ENCODE measurements at places on chromosomes 13 and 19. TPM values are rescaled to one million over a fixed set of nuclear protein-coding genes. Genes with fewer than 3 reads are reported as not detected.

GRCh38 chr19:55690109-55690768 is 15.2 kb downstream of the EPN1 start:
- H3K27me3 ChIP-seq = no peaks in the 10 kb centered on the region
- no peak for DNase-seq
- no peaks in the 10 kb centered on the region for H3K4me1 ChIP-seq
- peaks cover 100% of the 10 kb centered on the region for H3K36me3 ChIP-seq

- H3K4me3 ChIP-seq = peak overlapping the region; percentile 66
- peaks cover 51% of the 10 kb centered on the region for H3K4me1 ChIP-seq
- no peak for DNase-seq
- H3K36me3 ChIP-seq = peaks cover 42% of the 10 kb centered on the region
- H3K27me3 ChIP-seq = no peaks in the 10 kb centered on the region
- H3K27ac ChIP-seq = peak overlapping the region; percentile 76
These were observed 67.8 kb downstream of the RASA3 start for GRCh38 chr13:114064450-114065140.

DNA sequence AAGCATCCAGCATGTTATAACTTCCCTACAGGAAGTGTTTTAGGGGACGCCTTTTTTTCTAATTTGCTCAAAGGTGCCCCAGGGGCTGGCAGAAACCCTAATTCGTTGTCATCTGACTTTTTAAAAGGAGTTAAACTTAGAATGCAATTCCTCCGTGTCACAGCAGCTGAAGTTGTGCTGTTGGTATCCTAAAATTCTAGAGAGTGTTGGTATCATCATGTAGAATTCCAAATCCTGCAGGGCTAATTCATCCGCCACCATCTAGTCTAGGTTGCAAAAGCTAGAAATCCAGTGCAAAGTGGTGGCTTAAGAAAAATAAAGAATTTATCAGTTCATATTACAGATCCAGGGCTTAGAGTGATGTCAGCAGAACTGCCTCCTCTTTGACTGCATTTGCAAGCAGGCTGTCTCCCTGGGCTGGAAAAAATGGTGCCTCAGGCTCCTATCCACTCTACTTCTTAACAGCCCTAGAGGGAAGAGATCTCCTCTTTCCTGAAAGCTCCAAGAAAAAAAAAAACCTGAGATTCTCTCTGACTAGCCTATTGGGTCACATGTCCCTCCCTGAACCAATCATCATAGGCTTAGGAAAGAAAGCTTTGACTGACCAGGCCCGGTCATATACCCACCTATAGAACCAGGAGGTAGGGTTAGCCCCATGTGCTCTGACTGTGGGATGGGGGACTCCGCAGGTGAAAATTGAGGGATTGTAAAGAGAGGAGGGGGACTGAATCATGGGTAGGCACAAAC is 73.0 kb downstream of the MAP4K1 start:
- no peak overlapping the region for H3K4me3 ChIP-seq
- H3K4me1 ChIP-seq = no peaks in the 10 kb centered on the region

DNA sequence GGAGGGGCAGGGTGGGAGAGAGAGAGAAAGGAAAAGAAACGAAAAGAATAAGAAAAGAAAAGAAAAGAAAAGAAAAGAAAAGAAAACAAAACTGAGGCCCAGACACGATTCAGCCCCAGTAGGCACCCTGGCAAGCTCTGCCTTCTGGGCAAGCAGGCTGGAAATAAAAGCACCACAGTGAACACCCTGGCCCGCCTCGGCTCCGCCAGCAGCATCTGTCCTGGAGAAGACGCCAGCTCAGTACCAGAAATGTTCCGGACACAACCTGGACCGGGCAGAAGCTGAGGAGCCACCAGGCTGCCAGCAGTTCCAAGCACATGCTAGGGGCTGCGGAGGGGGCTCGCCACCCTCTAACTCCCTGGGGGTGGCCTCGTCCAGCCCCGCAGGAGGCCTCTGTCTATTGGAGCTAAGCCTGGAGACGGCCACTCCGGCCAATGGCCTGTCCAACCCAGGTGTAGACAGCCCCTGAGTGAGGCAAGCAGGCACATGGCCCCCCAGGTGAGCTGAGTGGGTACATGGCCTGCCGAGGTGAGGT is 11.4 kb upstream of the CPAMD8 start:
- H3K4me1 ChIP-seq = no peaks in the 10 kb centered on the region
- no peak for DNase-seq
- H3K27ac ChIP-seq = no peak overlapping the region
- H3K4me3 ChIP-seq = no peak overlapping the region

GRCh38 chr13:85543144-85543543 is 256.1 kb downstream of the SLITRK6 start:
- no peaks in the 10 kb centered on the region for H3K36me3 ChIP-seq
- H3K4me1 ChIP-seq = no peaks in the 10 kb centered on the region
- no peak overlapping the region for H3K4me3 ChIP-seq

DNA sequence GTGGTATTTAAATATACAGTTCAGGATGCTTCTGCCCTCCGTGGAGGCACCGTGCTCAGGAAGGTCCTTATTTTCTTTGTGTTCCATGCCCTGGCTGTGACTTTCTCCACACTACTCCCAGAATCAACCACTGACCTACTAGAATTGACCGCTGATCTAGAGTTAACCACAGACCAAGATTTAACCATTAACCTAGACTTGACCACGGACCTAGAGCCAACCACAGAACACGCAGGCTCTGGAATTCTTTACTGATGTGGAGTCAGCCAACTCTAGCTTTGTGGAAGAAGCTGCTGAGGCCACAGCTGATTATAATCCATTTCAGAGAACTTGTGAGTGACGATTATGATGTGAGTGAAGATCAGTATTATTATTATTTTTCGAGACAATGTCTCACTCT is 18.0 kb downstream of the GTF2F2 start:
- H3K27ac ChIP-seq = no peak overlapping the region
- no peaks in the 10 kb centered on the region for H3K4me1 ChIP-seq
- no peak for DNase-seq

Gene TDRD12
- 0.25 TPM for total RNA-seq

DNA sequence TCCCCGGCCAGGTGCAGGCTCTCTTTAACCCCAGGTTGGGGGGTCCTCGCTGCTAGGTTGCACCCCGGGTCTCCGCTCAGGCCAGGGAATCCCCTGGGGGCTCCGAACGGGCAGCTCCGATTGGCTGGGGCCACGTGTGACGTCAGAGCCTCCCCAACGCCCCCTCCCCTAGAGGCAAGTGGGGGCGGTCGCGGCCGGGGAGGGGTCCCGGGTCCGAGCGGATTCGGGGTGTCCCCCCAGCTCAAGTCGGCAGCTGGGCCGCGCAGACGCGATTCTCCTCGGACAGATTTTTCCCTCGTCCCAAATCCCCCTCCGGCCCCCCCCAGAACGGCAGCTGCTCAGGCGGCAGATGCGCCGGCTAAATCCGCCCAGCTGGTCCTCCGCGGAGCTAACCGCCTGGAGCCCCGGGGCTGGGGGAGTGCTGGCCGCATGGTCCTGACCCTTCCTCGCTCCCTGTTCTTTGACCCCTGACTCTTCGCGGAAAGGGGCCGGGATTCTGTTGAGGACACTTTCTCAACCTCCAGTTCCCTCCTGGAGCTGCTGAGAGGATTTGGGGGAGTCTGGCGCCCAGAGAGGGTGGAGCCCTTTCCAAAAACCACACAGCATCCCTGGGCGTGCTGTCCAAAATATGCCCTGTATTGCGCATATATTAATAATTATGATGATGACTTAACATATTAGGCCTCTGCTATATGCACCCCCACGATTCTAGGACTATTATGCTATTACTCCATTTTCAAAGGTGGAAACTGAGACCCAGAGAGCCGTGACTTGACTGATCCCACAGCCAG is 25.4 kb upstream of the SEMA6B start:
- H3K27ac ChIP-seq = no peak overlapping the region
- no peak overlapping the region for H3K4me3 ChIP-seq
- H3K4me1 ChIP-seq = no peaks in the 10 kb centered on the region
- no peak for DNase-seq

DNA sequence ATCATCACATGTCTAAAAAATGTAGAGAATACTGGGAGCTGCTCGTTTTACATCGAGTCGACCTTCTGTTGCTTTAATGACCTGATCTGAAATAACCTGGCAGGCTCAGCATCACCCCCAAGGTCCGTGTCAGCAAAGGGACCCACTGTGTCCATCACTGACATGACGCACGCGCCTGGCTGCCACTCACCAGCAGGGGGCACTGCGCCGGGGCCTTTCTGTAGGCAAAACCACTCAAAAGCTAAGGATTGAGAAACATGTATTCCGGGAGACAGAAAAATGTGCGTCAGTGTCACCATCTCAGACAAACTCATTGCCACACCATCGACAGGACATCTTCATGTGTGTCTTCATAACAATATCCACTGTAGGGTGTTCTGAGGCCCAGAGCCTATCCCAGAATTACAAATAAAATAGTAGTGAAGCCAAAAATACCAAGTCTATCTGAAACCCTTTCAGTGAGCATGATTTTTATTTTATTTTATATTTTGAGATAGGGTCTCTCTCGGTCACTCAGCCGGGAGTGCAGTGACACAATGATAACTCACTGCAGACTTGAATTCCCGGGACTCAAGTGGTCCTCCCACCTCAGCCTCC is 130.3 kb upstream of the LSM14A start:
- no peak overlapping the region for H3K4me3 ChIP-seq
- peak; percentile 57 for DNase-seq
- H3K4me1 ChIP-seq = no peaks in the 10 kb centered on the region
- no peaks in the 10 kb centered on the region for H3K36me3 ChIP-seq

Gene TTC9B
- total RNA-seq = not detected

GRCh38 chr13:102035969-102036368 is 365.9 kb downstream of the FGF14 start:
- no peak for DNase-seq
- no peaks in the 10 kb centered on the region for H3K4me1 ChIP-seq
- no peaks in the 10 kb centered on the region for H3K27me3 ChIP-seq

GRCh38 chr19:7947939-7948338 is 4.5 kb upstream of the TIMM44 start:
- H3K36me3 ChIP-seq = no peaks in the 10 kb centered on the region
- DNase-seq = no peak
- no peaks in the 10 kb centered on the region for H3K4me1 ChIP-seq
- no peak overlapping the region for H3K27ac ChIP-seq
- H3K27me3 ChIP-seq = no peaks in the 10 kb centered on the region
- no peak overlapping the region for H3K4me3 ChIP-seq
